ENCODE measurements at places on chromosomes 16 and 17. TPM values are rescaled to one million over a fixed set of nuclear protein-coding genes. Genes with fewer than 3 reads are reported as not detected.

DNA sequence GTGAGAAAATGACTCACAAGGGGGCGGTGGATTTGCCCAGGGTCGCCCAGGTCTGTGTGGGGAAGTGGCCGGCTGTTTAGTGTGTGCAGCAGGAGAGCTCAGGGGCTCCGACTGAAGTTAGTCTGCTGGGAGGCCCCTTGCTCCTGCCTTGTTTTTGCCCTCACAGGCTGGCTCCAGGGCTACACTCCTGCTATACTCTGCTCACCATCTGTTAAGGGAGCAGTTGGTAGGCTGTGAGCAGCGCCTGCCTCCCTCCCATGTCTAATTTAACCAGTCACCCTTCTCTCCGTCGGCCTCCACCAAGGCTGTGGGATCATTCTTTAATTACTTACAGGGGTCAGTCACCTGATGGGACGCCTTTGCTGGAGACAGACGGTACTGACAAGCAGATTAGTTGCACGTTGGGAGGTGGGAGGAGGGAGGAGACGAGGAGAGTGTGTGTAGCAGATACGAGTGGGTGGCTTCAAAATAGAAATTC lies 35.5 kb downstream of the KSR1 start:
- peak; percentile 19 for DNase-seq

DNA sequence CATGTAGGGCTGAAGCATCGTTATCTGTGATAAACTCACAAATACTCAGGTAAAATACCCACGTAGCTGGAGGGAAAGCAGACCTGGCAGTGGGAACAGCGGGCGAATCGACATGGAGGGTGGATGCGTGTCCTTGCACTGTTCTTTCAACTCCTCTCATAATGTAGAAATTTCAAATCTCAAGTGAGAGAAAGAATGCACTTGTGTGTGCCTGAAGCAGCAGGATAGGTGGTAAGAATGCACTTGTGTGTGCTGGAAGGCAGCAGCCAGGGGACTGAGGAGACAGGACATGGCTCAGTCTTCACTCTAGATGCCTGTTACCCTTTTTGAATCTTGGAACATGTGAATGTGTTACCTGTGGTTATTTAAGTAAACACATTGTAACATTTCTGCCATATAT lies 10.4 kb downstream of the IFT140 start:
- no peak for DNase-seq

DNA sequence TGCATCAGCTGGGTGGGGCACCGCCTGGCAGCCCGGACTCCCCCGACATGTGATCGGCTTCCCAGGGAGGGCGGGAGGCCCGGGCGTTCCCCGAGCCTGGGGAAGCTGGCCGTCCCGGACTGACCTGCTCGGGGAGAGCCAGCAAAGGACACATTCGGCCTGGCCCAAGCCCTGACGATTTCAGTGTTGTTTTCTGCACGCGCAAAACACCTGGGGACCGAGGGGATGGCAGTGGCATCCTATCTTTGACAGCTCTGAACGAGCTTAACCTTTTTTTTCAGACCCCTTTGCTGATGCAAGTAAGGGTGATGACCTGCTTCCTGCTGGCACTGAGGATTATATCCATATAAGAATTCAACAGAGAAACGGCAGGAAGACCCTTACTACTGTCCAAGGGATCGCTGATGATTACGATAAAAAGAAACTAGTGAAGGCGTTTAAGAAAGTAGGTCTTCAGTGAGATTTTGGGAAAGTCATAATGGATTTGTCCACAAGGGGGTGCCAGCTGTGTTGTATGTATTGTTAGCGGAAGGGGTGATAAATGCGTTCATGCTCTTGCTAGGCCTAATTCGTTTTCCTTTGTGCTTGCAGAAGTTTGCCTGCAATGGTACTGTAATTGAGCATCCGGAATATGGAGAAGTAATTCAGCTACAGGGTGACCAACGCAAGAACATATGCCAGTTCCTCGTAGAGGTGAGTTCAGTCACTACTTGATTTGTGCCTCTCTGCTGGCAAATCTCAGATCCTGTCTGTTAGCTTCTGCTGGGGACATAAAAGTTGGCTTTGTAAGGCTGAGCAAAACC lies 1.0 kb downstream of the EIF1 start:
- DNase-seq: peak; percentile 37

Gene C17orf67
- 1.5 TPM for total RNA-seq

GRCh38 chr16:66364117-66364958 lies 2.2 kb upstream of the CDH5 start:
- DNase-seq: no peak

DNA sequence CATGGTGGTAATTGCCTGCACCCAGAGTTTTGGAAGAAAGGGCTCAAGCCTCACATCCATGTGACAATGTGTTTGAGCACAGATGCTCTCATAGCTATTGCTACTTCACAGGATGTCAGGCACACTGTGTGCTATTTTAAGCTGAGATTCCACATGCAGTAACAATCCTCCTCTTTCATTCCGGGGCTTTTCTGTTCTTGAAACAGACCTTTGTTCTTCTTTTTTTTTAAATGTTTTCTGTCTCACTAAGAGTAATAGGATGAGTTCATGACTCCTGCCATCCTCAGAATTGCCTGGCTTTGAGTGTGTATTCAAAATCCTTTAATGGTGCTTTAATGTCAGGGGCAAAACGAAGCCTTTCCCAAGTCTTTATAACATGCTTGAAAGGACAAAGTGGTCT lies 198.9 kb downstream of the ABCC12 start:
- DNase-seq: no peak

- no peak for DNase-seq
These were observed 157.5 kb upstream of the CACNG5 start for GRCh38 chr17:66677201-66677981.

- DNase-seq: no peak
These were observed 2.0 kb downstream of the CDH3 start for GRCh38 chr16:68646953-68647659.

DNA sequence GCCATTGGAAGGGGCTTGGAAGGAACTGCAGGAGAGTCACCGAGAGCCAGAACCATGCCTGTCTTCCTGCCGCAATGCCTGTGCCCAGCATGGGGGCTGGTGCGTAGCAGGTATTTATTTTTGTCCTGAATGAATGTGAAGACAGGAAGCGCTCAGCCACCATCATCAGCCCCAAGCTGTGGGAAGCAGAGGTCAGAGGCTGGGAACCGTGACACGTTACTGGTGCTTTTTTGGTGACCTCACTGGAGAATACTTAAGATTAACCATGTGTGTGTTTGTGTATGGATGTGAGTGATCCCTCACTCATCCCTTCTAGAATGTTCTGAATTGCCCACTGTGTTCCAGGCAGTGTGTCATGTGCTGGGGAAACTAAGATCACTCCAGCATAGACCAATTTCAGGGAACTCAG lies 343.8 kb downstream of the SNX29 start:
- DNase-seq: no peak

- DNase-seq: peak; percentile 30
These were observed 62.7 kb downstream of the TEX2 start for GRCh38 chr17:64200080-64201032.

- DNase-seq: peak; percentile 70
These were observed 939 bp upstream of the WDR90 start for GRCh38 chr16:648071-648780.

Gene TSNAXIP1
- 0.72 TPM for total RNA-seq

- peak; percentile 42 for DNase-seq
These were observed 43.2 kb downstream of the RPH3AL start for GRCh38 chr17:309361-309888.
